Vagina (tissue), 2 donors: ENCODE measurements at places on chromosomes 4 and X.

GRCh38 chrX:100928660-100929613, at the start of gene XKRX:
TSS of gene XKRX (minus strand) at chrX:100928917. CDS start at chrX:100928304, 613 bp downstream.
- no peak for DNase-seq

GRCh38 chr4:113674251-113674650, 87.3 kb downstream of the CAMK2D start:
- no peak for DNase-seq

DNA sequence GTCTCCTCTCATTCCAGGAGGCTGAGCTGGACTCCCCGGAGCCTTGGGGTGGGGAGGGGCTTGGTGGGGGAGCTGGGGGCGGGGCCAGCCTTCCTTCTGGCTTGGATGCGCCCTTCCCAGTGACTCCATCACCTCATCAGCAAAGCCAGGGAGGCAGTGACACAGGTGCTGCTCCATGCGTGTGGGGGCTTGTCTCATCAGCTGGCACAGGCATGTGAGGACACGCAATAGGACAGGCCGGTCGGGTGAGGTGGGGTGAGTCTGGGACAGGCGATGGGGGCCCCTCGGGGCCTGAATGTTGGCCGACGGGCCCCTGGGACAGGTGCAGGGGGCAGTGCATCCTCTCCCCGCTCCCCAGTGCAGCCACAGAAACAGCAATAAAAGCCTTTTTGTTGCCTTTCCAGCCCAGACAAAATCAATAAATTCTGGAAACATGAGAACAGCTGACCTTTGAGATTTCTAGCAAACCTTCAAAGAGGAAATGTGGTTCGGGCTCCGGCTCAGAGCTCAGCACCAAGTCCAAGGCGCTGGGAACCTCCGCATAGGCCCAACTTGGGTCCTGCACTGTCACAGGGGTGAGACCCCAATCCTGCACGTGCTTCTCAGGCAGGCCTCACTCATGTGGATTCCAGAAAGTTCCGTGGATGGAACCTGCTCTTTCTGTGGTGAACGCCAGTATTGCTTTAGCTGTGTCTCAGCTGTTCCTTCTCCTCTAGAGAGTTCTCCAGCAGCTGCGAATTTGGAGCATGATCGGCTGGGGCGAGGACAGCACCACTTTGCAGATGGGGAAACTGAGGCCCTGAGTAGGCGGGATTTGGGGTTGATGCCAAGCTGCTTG, 18.5 kb downstream of the ADRA2C start:
- DNase-seq, result no peak

DNA sequence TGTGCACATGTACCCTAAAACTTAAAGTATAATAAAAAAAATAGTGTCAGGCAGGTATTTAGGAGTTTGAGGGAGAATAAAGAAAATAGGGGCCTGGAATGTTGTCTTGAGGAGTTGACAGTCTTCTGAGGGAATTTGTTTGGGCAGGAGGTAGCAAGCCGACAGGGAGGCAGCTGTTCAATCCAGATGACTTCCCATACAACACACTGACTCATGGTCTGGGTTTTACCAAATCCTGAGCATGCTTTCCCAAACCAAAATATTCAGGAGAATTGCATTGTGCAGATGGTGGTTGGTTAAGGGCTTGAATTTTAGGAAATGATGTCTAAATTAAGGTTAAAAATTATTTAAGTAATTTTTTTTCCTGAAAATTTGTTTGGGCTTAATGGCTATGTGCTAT, 430.0 kb downstream of the INPP4B start:
- DNase-seq, result no peak

DNA sequence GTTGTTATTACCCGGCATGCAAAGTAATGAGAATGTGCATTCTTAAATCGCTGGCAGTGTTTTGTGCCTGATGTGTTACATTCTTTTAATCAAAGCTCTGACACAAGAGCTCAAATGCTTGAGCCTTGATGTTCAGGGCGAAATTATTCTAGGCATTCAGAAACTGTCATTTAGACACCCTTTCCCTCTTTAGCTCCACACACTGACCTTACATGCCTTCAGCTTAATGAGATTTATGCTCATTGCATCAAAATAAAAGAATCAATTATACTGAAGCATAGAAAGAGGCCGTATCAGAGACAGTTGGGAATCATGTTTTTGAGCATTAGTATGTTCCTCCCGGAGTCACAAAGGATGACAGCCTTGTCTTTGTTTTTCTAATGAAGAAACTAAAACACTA, 56.7 kb downstream of the FAM114A1 start:
- DNase-seq, result no peak

- no peak for DNase-seq
These were observed 1.1 kb downstream of the CFAP299 start for GRCh38 chr4:80336582-80336981.

- no peak for DNase-seq
These were observed 45.9 kb upstream of the F9 start for GRCh38 chrX:139484591-139484990.

GRCh38 chrX:12685541-12685940, 105.7 kb upstream of the PRPS2 start:
- DNase-seq, result no peak

DNA sequence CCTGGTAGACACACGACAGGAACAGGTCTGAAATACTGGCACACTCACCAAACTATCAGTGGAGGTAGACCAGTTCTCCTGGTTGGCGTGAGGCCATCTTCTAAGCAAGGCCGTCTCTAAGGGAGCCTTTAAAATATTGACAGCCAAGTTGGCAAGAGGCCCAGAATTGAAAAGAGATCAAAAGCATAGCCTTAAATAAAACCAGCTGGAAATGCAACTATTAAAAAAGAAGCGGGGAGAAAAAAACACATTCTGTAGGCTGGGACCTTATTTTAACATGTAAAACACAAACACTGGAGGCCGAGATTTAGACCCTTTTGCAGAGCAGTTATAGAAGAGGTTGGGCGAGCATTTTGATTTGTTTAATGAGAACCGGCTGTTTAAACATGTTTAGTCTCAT, 233.0 kb upstream of the CLNK start:
- DNase-seq, result no peak

DNA sequence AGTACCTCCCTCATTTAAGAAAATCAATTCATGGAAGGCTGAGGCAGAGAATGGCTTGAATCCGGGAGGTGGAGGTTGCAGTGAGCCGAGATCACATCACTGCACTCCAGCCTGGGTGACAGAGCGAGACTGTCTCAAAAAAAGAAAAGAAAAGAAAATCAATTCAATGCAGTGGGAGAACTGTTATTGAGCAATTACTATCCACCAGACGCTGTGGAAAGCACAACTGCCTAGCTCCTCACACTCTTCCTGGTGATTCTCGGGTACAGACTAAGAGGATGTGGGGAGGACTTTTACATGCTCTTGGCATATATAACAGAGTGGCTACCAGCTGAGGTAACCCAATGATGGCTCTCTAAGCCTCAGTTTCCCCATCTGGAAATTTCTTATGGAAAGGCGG, 2.7 kb upstream of the TMSB4X start:
- DNase-seq, result no peak

GRCh38 chr4:6380746-6381410, 91.5 kb downstream of the PPP2R2C start:
- DNase-seq, result no peak

DNA sequence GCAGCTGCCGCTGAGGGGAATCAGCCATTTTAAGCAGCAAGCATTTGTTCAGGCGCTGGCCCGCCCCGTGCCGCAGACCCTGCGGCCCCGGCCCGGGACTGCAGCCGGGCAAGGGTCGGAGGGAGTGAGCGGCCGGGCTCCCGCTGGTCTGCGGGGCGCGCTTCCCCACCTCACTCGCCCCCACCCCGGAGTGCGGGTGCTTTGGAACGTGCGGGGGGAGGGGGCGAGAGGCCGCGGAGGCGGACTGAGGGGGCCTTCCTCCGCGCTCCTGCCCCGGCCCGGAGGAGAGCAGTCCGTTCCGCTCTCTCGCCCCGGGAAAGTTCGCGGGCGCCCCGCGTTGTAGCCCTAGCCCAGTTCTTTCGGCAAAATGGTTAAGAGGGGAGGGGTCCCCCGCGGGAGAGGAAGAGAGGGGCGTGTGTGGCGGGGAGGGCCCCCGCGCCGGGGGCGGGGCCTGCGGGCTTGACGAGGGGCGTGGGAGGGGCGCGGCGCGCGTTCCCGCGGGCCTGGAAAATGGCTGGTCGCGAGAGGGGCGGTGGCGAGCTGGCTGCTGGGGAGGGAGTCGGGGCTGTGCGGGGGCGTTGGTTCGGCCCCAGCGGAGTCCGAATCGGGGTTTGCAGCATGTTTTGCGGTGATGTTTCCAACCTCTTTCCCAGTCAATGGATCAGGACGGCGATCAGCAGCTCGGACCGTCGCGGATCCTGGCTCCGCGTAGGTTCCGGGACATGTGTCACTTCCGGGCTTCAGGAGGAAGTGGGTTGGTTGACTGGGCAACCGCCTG, 942 bp downstream of the ING2 start:
- DNase-seq, result no peak

GRCh38 chr4:122662701-122663100, 41.8 kb upstream of the IL21 start:
- DNase-seq, result no peak

DNA sequence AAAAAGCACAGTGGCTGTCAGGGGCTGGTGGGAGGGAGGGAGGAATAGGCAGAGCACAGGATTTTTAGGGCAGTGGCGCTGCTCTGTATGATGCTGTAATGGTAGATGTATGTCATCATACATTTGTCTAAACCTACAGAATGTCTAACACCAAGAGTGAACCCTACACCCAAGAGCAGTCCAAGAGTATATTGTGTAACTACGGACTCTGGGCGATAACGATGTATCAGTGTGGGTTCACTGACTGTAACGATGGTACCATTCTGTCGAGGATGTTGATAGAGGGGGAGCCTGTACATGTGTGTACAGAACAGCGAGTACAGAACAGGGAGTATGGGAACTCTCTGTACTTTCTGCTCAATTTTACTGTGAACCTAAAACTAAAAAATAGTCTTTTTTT, 76.5 kb downstream of the HAUS3 start:
- DNase-seq, result no peak

- no peak for DNase-seq
These were observed 75.3 kb upstream of the USP38 start for GRCh38 chr4:143109376-143109775.

GRCh38 chrX:48835524-48836329, at the start of gene PCSK1N:
TSS of gene PCSK1N (minus strand) at chrX:48835610. CDS start at chrX:48835532, 78 bp downstream.
- DNase-seq, result no peak

GRCh38 chr4:125368146-125368545, 53.4 kb downstream of the FAT4 start:
- DNase-seq, result no peak
